Activated CD8-positive, alpha-beta T cell treated with anti-CD3 and anti-CD28 coated beads, Interleukin-2, amount 10 ng/mL, durations not matched to agents 7 days and 5 days (primary cell): ENCODE measurements at places on chromosomes 11 and 22.

- no peak overlapping the region for H3K4me3 ChIP-seq
- no peak overlapping the region for H3K27ac ChIP-seq
- H3K4me1 ChIP-seq = no peaks in the 10 kb centered on the region
- no peaks in the 10 kb centered on the region for H3K27me3 ChIP-seq
- DNase-seq = no peak
Observed at GRCh38 chr11:126864934-126865333, 135.6 kb downstream of the KIRREL3 start.

DNA sequence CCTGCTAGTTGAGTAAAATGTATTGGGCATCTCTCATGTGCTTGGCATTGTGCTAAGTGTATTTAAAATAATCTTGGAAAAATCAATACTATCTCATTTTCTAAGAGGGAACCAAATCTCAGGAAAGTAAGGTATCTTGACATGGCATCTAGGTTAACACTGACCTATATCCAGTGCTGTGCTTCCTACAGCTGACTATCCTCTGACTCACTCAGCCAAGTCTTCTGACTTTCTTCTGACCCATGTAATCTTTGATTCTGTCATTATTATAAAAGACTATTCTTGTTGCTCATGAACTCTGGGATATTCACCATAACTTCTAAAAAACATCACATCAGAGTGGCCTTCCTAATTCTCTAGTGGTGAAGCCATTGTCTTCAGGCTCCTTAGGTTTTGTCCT lies 304.1 kb upstream of the TENM4 start:
- no peak overlapping the region for H3K27ac ChIP-seq
- H3K4me1 ChIP-seq = no peaks in the 10 kb centered on the region
- no peak overlapping the region for H3K4me3 ChIP-seq
- no peak for DNase-seq
- H3K36me3 ChIP-seq = no peaks in the 10 kb centered on the region
- no peaks in the 10 kb centered on the region for H3K27me3 ChIP-seq

DNA sequence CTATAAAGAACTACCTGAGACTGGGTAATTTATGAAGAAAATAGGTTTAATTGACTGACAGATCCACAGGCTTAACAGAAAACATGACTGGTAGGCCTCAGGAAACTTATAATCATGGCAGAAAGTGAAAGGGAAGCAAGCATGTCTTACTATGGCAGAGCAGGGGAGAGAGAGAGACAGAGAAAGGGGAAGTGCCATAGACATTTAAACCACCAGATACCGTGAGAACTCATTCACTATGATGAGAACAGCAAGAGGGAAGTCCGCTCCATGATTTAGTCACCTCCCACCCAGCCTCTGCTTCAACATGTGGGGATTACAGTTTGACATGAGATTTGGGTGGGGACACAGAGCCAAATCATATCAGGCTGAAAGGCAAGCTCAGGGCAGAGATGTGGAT lies 327.1 kb upstream of the DDI1 start:
- no peaks in the 10 kb centered on the region for H3K36me3 ChIP-seq
- H3K4me3 ChIP-seq = no peak overlapping the region
- DNase-seq = no peak
- H3K27ac ChIP-seq = no peak overlapping the region

DNA sequence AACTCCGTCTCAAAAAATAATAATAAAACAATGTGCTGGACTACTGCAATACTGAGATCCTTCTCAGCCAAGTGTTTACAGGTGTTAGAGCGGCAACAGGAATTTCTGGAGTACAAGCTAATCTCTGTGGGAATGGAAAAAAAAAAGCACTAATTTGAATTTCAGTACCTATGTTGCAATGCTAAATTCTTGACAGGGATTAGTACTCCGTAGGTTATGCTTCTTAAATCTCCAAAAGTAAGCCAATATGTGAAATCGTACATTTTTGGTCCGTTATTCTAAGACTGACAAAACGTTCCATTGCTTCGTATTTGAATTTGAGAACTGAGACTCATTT lies 1.1 kb downstream of the ATL3 start:
- no peaks in the 10 kb centered on the region for H3K27me3 ChIP-seq
- peak overlapping the region; percentile 87 for H3K4me3 ChIP-seq
- H3K4me1 ChIP-seq = peaks cover 34% of the 10 kb centered on the region
- DNase-seq = no peak
- H3K27ac ChIP-seq = peak overlapping the region; percentile 87

DNA sequence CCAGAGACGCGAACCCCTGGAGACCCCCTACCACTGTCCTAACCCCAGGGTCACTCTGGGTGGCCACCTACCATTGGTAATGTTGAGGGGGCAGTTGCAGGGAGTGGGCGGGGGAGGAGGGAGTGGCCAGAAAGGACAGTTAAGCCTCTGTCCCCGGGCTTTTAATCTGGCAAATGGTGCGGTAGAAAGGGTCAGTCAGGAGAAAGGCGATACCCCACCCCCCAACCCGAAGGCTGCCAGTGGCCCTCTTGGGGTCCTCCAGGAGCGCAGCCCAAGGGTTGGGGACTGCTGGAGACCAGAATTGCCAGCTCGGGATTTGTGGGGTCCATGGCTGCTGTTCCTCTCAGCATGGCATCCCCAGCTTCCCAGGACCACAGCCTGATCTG lies 742 bp downstream of the P2RY2 start:
- peaks cover 4% of the 10 kb centered on the region for H3K4me1 ChIP-seq
- H3K27ac ChIP-seq = no peak overlapping the region
- peak overlapping the region; percentile 44 for H3K4me3 ChIP-seq

DNA sequence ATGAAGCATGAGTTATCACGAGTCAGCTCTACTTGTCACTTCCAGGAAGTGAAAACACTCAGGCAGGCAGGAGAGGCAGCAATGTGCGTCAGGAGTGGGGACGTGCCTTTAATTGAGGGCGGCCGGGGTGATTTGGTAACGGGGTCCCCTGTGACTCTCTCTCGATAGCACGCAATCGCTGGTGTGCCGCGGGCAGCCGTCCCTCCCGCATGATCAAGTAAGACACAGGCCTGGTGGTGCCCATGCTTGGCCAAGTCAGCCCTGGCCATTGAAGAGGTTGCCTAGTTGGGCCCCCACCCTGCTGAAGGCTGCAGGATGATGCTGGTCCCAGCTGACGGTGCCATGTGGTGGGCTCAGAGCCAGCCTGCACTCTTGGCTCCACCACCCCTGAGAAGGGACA lies 29.7 kb downstream of the CACNG2 start:
- H3K4me3 ChIP-seq = no peak overlapping the region
- peaks cover 5% of the 10 kb centered on the region for H3K4me1 ChIP-seq
- H3K27me3 ChIP-seq = peaks cover 4% of the 10 kb centered on the region
- no peak overlapping the region for H3K27ac ChIP-seq

GRCh38 chr11:76685831-76686230 lies 15.3 kb upstream of the LRRC32 start:
- peaks cover 26% of the 10 kb centered on the region for H3K4me1 ChIP-seq
- no peak overlapping the region for H3K4me3 ChIP-seq
- H3K36me3 ChIP-seq = no peaks in the 10 kb centered on the region
- peak overlapping the region; percentile 84 for H3K27ac ChIP-seq
- peaks cover 5% of the 10 kb centered on the region for H3K27me3 ChIP-seq
